ENCODE measurements at places on chromosomes 13 and 19.

- no peak for DNase-seq
Measured at GRCh38 chr13:73321043-73321442, 262.2 kb downstream of the KLF5 start.

DNA sequence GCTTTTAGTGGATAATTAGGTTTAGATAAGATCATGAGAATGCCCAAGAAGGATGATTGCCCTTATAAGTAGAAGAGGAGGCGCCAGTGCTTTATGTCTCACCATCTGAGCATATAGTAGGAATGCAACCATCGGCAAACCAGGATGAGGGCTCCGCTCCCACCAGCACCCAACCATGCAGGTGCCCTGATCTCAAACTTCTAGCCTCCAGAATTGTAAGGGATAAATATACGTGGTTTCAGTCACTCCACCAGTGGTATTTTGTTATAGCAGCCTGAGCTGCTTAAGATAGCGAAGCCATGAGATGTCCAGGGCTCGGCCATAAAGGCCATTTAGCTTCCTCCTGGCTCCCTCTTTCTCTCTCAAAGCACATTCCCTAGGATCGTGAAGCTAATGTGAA, 413.9 kb downstream of the MZT1 start:
- no peak for DNase-seq

GRCh38 chr19:55095260-55096060, 19.8 kb downstream of the EPS8L1 start:
- no peak for DNase-seq

DNA sequence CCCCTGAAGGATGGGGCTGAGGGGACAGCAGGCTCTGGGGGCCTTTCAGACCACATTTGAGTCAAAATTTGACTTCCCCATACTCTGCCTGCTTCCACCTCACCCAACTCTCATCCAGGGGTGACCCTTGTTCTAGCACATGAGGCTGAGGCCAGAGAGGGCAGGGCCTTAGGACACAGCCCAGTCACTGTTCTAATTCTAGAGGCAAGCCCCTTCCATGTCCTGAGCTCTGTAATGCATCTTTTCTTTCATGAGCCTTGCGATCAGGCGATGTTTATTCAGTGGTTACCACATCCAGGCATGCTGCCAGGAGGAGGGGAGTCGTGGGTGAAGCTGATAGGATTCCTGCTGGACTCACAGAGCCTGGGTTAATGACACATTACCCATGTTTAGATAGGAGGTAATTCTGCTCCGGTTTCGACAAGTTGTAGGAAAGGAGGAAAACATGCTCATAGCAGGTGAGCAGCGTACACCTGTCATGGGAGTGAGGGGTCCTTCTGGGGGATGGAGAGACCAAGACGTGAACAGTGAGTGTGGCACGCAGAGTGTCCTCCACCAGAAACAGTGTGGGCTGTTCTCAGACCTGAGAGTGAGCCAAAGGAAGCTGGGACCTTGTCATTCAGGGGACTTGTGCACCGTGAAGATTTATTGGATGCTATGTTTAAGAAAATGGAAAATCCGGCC, 9.3 kb downstream of the RPS9 start:
- DNase-seq, result no peak

GRCh38 chr19:42469311-42470235, 26.8 kb upstream of the CXCL17 start:
- no peak for DNase-seq

DNA sequence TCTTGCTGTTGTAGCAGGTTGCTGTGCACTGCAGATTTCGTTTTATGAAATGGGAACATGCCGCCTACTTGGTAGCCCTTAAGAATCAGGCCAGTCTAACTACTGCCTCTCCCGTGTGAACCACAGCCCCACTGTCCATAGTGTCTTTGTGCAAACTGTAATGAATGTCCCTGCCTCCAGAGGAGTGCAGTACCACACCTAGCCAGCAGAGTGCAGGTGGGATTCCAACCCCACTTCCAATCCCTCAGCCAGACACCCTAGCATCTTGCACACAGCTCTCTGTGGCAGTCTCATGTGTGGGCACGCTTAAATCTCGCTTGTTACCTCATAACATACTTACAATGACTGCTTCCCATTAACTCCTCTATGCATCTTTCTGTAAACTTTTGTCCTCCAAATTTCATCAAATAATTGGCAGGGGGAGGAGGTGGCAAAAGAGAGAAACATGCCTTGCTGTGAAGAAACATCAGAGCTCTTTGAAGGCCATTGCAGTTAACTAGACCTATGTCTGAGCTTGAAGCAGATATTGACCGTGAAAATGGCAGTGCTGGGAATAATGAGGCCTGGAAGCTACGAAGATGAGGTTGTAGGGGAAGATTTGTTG, 47.2 kb downstream of the ZAR1L start:
- no peak for DNase-seq

DNA sequence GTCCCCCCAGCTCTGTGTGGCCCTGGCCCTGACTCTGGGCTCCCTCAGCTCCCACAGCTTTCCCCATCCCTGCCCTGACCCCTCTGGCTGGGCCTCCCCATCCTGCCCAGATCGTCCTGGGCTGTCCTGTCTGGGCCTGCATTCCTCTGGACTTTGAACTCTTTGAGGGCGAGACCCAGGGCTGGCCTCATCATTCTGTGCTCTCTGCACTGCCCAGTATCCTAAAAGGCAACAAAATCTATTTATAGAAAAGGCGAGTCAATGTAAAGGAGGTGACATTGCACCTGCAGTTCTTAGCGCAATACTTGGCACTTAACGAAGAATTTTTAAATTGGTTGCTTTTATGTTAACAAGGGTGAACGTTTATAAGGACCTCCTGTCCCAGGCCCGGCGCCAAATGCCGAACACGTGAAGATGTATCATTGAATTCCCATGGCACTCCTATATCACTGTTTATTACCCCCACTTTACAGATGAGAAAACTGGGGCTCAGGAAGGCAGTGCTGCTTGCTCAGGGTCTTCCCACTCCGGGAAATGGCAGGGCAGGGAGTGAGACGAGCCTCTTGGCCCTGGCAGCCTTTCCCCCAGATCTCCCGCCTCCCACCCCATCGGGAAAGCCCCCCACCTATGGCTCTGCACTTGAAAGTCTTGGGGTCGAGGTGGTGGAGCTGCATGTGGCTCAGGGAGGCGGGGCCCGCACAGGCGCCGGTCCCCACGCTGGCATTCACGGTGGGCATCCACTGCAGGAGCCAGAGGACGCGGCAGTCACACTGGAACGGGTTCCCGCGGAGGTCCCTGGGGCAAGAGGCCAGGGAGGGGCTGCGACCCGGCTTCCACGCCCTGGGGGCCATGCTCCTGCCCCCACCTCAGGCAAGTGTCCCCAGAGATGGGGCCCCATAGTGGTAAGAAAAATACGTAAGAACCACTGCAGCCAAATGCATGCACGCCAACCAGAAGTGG, 3.8 kb downstream of the LGI4 start:
- no peak for DNase-seq

GRCh38 chr19:29988351-29988750, 46.3 kb downstream of the URI1 start:
- no peak for DNase-seq

GRCh38 chr19:9528757-9529336, 9.6 kb downstream of the ZNF426 start:
- DNase-seq, result no peak

- DNase-seq, result no peak
Measured at GRCh38 chr13:83804356-83804962, 77.8 kb downstream of the SLITRK1 start.

GRCh38 chr13:97221466-97221865, 667 bp upstream of the MBNL2 start:
- DNase-seq, result no peak

GRCh38 chr13:41639955-41640780, 182.8 kb downstream of the RGCC start:
- DNase-seq, result no peak

- DNase-seq, result no peak
Measured at GRCh38 chr13:108962654-108963053, 333.2 kb downstream of the MYO16 start.

- no peak for DNase-seq
Measured at GRCh38 chr19:19269952-19270694, 3.0 kb downstream of the TM6SF2 start.

GRCh38 chr19:3644351-3645066, 17.9 kb upstream of the CACTIN start:
- DNase-seq, result no peak

- DNase-seq, result no peak
Measured at GRCh38 chr19:35801828-35802227, 10.8 kb downstream of the PRODH2 start.

GRCh38 chr19:27736225-27736624, 1476.7 kb downstream of the UQCRFS1 start:
- DNase-seq, result no peak

GRCh38 chr13:44249431-44249836, 124.2 kb upstream of the SERP2 start:
- DNase-seq, result no peak

DNA sequence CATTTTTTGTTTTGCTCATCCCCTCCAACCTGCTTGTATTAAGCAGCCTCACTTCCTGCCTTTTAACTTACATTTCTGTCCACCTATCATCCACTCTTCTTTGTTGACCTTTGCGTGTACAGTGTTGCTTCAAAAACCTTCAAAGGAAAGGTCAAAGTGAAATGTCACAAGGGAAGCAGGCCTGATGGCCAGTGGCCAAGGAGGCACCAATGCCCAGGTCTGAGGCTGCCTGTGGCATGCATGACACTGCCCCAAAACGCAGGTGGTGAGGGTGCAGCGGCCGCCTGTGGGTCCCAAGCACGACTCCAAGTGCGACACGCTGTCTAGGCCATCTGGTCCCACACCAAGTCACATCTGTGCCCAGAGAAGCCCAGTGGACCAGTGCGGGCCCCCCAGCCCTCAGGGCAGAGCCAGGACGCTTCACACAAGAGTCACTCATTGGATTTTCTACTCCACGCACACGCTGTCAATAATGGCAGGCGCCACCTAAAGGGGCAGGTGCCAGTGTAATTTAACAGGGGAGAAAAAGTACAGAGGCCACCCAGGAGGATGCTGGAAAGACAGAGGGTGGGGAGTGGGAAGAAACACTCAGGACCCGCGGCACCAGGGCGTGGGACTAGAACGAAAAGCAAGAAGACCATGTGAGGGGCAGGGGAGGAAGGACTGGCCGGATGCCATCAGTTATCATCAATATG, 23.5 kb downstream of the SLC7A1 start:
- DNase-seq, result no peak

DNA sequence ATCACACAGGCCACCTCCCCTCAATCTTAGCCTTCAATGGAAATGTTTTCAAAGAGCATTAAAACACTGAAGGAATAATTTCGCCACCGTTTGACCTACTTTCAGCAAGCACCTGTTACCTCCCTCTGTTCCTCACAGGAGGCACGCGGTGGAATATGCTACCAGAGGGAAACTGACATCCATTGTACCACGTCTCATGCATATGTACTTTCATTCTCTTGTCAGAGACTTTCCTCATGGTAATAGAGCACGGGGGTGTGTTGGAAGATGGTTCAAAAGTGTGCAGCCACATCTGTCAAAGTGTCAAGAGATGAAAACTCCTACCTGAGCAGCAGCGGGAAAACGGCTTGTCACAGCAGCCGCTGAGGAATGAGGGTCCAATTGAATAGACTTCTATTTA, 143.4 kb downstream of the NALCN start:
- DNase-seq, result no peak

- peak; percentile 53 for DNase-seq
Measured at GRCh38 chr19:45455707-45456499, 11.9 kb upstream of the FOSB start.

- DNase-seq, result no peak
Measured at GRCh38 chr13:69319656-69320055, 788.0 kb upstream of the ATXN8OS start.

Data from stimulated activated CD8-positive, alpha-beta memory T cell treated with anti-CD3 and anti-CD28 coated beads, Interleukin-2, amount 100 ng/mL, for 1 hour (primary cell).